ENCODE measurements at places on chromosomes 5 and 9.

GRCh38 chr5:143195491-143195890, 208.0 kb downstream of the NR3C1 start:
- H3K27me3 ChIP-seq: no peaks in the 10 kb centered on the region
- no peak overlapping the region for H3K27ac ChIP-seq
- no peak overlapping the region for H3K4me3 ChIP-seq
- no peak for DNase-seq
- H3K36me3 ChIP-seq: no peaks in the 10 kb centered on the region

DNA sequence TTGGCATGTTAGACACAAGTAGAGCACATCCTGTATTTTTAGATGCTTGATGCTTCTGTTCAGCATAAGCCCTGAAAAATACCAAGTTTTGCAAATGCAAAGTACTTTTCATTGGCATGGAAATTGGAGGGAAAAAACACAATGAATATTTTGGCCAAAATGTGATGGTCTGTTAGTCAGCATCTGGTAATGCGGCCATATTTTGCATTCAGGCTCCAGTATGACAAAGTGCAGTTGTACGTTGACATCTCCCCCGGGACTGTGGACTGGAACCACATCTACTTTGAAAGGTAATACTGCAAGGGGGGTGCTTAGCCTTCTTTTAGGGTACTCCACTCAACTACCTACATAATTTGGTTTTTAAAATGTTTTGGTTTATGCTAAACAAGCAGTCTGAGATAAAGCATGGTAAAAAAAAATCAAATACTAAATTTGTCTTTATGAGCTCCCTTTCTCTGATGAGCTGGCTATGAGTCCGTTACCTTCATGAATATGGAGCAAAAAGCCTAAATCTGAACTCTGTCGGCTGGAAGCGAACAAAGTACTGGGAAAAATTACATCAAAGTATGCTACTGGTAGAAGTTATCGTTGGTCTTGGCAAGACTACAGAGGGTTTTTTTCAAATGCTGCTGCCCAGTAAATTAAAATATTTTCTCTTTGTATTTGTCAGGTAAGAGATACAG, 297.0 kb downstream of the ARHGEF28 start:
- H3K4me1 ChIP-seq: no peaks in the 10 kb centered on the region
- H3K27ac ChIP-seq: no peak overlapping the region
- H3K36me3 ChIP-seq: no peaks in the 10 kb centered on the region
- no peak for DNase-seq

GRCh38 chr9:89799766-89800165, 195.0 kb downstream of the GADD45G start:
- no peaks in the 10 kb centered on the region for H3K27me3 ChIP-seq
- no peaks in the 10 kb centered on the region for H3K36me3 ChIP-seq
- DNase-seq: no peak
- no peak overlapping the region for H3K27ac ChIP-seq

GRCh38 chr5:56415356-56415765, 182.2 kb upstream of the ANKRD55 start:
- no peaks in the 10 kb centered on the region for H3K36me3 ChIP-seq
- DNase-seq: peak; percentile 81

DNA sequence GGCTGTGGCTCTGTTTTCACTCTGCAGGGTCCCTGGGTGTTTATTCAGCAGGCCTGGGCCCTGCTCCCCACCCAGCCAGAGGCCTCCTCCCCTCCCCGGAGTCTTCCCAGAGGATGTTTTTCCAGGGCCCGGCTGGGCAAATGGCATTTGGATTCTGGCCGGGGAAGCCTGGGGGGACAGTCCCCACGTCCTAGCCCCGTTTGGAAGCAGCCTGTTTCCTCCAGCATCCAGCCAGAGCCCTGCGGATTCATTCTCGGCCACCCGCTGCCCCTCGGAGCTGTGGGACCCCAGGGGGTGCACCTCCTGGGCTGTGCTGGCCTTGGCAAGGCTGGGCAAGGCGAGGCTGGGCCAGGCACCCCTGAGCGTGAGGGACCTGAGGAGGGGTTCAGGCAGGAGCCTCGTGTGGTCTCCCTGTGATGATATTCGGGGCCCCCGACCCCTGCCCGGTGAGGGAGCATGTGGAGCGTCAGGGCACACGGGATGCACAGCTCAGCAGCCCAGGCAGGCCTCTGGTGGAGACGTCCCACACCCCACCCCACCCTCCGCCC, 48.8 kb upstream of the EGFL7 start:
- no peaks in the 10 kb centered on the region for H3K4me1 ChIP-seq
- no peak overlapping the region for H3K27ac ChIP-seq
- H3K27me3 ChIP-seq: peaks cover 77% of the 10 kb centered on the region

DNA sequence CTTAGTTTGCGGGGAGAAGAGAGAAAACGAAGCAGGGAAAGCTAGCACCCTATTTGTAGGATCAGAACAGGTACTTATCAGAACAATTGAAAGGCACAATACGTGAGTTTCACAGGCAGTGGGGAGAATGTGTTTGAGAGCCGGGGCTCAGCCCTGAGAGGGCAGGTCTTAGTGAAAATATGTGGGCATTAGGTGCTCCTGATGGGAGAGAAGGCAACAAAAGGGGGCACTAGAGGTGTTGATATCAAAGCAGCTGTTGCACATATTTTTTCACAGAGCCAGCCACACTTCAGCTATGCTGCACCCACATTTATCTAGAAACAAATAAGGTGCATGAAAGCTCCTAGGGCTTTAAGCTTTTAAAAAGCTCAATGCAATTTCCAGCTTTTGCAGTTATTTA, 99.7 kb upstream of the MAN2A1 start:
- no peaks in the 10 kb centered on the region for H3K27me3 ChIP-seq
- no peak overlapping the region for H3K27ac ChIP-seq
- H3K4me3 ChIP-seq: no peak overlapping the region
- peaks cover 4% of the 10 kb centered on the region for H3K4me1 ChIP-seq
- DNase-seq: no peak

GRCh38 chr5:111914966-111915636, 158.1 kb upstream of the NREP start:
- DNase-seq: no peak
- H3K4me1 ChIP-seq: no peaks in the 10 kb centered on the region
- no peak overlapping the region for H3K27ac ChIP-seq
- no peaks in the 10 kb centered on the region for H3K27me3 ChIP-seq
- H3K4me3 ChIP-seq: no peak overlapping the region

DNA sequence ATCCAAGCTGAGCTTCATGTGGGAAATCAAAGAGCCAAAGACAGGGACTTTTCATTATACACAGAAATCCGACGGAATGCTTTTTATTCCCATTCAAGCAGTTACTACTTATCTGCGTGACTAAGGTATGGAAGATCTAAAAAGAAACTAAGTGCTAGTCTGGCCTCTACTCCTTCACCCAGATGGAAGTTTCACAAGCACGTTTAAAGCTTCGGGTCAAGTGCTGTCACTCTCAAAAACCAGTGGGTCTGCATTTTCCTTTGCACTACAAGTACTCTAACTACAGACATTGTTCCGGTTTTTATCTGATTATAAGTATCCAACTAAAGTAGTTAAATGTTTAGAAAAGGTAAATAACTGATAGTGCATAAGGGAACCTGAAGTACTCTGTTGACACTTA, 13.7 kb upstream of the MTAP start:
- H3K4me1 ChIP-seq: 0 out of 2 replicates have a peak, but pooled peaks cover 3% of the 10 kb centered on the region
- DNase-seq: peak; percentile 69
- no peaks in the 10 kb centered on the region for H3K36me3 ChIP-seq
- peak overlapping the region; percentile 23 for H3K27ac ChIP-seq
- H3K4me3 ChIP-seq: peak overlapping the region; percentile 50
- H3K27me3 ChIP-seq: no peaks in the 10 kb centered on the region

DNA sequence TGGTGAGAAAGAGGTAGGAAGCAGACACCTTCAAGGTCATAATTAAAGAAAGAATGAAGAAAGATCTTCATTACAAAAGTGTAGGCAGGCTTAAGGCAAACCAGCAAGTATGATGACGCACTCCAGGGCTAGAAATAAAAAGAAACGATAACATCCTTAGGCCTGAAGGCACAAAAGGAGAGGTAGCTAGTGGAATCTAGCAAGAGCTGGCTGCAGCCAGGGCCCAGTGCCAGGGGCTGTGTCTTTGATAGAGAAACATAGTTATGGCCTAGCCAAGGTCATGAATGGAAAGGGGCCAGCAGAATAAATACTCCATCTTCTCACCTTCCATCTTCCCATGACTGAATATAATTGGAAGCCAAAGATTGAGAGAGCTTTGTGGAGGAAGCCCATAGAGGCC, 6.8 kb upstream of the SH3TC2 start:
- no peak overlapping the region for H3K4me3 ChIP-seq
- H3K4me1 ChIP-seq: no peaks in the 10 kb centered on the region
- no peaks in the 10 kb centered on the region for H3K36me3 ChIP-seq
- no peak overlapping the region for H3K27ac ChIP-seq

- no peak overlapping the region for H3K27ac ChIP-seq
- no peak overlapping the region for H3K4me3 ChIP-seq
- H3K4me1 ChIP-seq: no peaks in the 10 kb centered on the region
- no peaks in the 10 kb centered on the region for H3K36me3 ChIP-seq
Observed at GRCh38 chr5:63128018-63128417, 549.4 kb downstream of the LRRC70 start.

GRCh38 chr5:58088941-58089340, 370.9 kb downstream of the PLK2 start:
- peaks cover 17% of the 10 kb centered on the region for H3K4me1 ChIP-seq
- no peaks in the 10 kb centered on the region for H3K36me3 ChIP-seq
- no peaks in the 10 kb centered on the region for H3K27me3 ChIP-seq
- no peak overlapping the region for H3K27ac ChIP-seq
- H3K4me3 ChIP-seq: no peak overlapping the region

DNA sequence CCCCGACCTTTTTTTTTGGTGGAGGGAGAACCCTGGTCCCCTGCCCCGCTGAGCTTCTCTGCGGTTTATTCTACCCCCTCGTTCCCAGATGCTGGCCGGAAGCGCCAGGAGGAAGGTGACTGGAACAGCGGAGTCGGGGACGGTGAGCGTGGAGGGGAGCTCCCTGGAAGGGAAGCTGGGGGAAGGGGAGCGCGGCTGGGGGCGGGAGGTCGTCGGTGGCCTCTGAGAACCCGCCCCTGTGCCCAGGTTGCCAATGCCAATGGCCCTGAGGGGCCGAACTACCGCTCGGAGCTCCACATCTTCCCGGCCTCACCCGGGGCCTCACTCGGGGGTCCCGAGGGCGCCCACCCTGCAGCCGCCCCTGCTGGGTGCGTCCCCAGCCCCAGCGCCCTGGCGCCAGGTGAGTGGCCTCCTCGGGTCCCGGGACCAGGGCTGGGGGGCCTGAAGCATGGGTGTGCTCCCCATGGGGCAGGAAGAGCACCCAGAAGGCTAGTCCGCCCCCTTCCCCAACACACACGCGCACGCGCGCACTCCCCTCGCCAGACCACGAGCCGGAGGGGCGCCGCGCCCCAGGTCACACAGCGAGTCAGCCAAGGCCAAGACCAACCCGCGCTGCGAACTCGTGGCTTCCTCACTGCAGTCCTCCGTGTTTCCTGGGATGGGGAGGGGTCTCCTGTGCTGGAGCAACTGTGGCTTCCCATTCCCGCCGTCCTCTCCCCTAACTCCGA, 10.6 kb downstream of the MYOZ3 start:
- no peaks in the 10 kb centered on the region for H3K36me3 ChIP-seq
- peaks cover 10% of the 10 kb centered on the region for H3K27me3 ChIP-seq
- DNase-seq: no peak
- no peaks in the 10 kb centered on the region for H3K4me1 ChIP-seq
- no peak overlapping the region for H3K27ac ChIP-seq

GRCh38 chr5:81182396-81183390, 50.4 kb upstream of the CKMT2 start:
- no peaks in the 10 kb centered on the region for H3K27me3 ChIP-seq
- H3K4me1 ChIP-seq: no peaks in the 10 kb centered on the region
- H3K36me3 ChIP-seq: no peaks in the 10 kb centered on the region
- no peak overlapping the region for H3K27ac ChIP-seq
- no peak for DNase-seq
- H3K4me3 ChIP-seq: no peak overlapping the region

GRCh38 chr5:159504857-159505304, 174.6 kb upstream of the IL12B start:
- peak overlapping the region; percentile 16 for H3K4me3 ChIP-seq
- no peaks in the 10 kb centered on the region for H3K27me3 ChIP-seq
- peak overlapping the region; percentile 77 for H3K27ac ChIP-seq

- H3K4me1 ChIP-seq: peaks cover 5% of the 10 kb centered on the region
- peaks cover 76% of the 10 kb centered on the region for H3K27me3 ChIP-seq
- H3K36me3 ChIP-seq: no peaks in the 10 kb centered on the region
Observed at GRCh38 chr9:135471791-135472640, 7.6 kb upstream of the PPP1R26 start.

DNA sequence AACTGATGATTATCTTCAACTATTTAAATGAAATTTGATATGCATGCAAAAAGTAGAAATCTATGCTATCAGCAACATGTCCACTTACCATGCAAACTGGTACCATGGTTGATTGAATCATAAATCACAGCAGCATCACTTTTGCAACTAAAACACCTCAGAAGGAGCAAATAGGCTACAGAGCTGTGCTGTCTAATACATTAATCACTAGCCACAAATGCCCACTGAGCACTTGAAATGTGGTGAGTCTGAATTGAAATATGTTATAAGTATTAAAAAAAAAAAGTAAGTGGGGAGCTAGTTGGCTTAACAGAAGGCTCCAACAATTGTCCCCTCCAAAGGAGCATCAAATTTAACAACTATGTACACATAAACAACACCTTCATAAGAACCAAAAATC, 112.5 kb downstream of the FAM114A2 start:
- no peaks in the 10 kb centered on the region for H3K4me1 ChIP-seq
- H3K27ac ChIP-seq: no peak overlapping the region
- H3K4me3 ChIP-seq: no peak overlapping the region
- H3K36me3 ChIP-seq: no peaks in the 10 kb centered on the region
- H3K27me3 ChIP-seq: no peaks in the 10 kb centered on the region
- DNase-seq: no peak

GRCh38 chr5:109006129-109006528, 258.4 kb downstream of the FER start:
- H3K36me3 ChIP-seq: no peaks in the 10 kb centered on the region
- no peak for DNase-seq
- H3K27me3 ChIP-seq: no peaks in the 10 kb centered on the region

DNA sequence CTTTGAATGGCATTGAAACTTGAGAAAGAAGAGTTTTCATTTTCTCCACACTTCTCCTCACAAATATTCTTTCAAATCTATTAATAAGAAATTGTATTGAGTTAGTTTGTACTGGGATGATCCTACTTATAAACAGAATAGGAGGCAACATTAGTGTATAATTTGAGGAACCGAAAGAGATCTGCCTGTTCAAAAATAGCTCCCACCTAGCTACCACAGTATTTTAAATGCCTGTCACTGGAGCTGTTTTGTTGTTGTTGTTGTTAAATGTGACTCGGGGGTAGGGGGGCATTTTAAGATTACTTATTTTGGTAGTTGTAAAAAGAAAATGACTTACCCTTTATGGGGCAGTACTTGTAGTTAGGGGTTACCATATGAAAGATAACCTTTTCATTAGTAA, 20.1 kb upstream of the HAPLN1 start:
- no peaks in the 10 kb centered on the region for H3K36me3 ChIP-seq
- H3K27me3 ChIP-seq: no peaks in the 10 kb centered on the region
- DNase-seq: no peak
- H3K4me3 ChIP-seq: no peak overlapping the region
- no peak overlapping the region for H3K27ac ChIP-seq

GRCh38 chr5:135578685-135579341, at the start of gene CXCL14:
CXCL14 (minus strand) TSS chr5:135578991; CDS start chr5:135578778, 213 bp downstream.
- H3K27me3 ChIP-seq: peaks cover 21% of the 10 kb centered on the region
- no peaks in the 10 kb centered on the region for H3K36me3 ChIP-seq
- H3K4me3 ChIP-seq: no peak within 1 kb of the TSS
- no peak for DNase-seq
- no peak within 1 kb of the TSS for H3K27ac ChIP-seq

GRCh38 chr5:39489263-39489662, 64.5 kb upstream of the DAB2 start:
- H3K36me3 ChIP-seq: no peaks in the 10 kb centered on the region
- peaks cover 6% of the 10 kb centered on the region for H3K4me1 ChIP-seq
- no peak overlapping the region for H3K4me3 ChIP-seq
- no peak overlapping the region for H3K27ac ChIP-seq
- H3K27me3 ChIP-seq: no peaks in the 10 kb centered on the region

Measured in MM.1S (cell line).